ENCODE measurements at places on chromosomes 16 and 17.

- DNase-seq = no peak
These were observed 12.9 kb upstream of the MTMR4 start for GRCh38 chr17:58527306-58527705.

DNA sequence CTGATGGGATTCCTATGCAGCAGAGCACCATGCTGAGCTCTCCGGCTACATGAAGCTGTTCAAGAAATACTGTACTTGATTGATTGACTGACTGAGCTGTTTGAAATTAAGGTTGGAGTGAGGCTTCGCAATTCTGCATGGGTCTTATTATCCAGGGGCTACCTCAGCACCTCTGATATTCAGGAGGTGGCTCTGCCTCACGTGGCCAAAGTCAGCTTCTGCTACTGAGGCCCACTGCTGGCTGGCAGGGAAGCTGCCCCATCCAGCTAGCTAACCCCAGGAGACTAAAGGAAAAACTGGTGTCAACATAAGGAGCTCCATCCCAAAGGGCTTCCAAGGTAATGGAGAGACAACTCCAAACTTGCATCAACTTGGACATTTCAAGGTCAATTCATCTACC is 66.2 kb upstream of the TRAP1 start:
- DNase-seq = no peak

DNA sequence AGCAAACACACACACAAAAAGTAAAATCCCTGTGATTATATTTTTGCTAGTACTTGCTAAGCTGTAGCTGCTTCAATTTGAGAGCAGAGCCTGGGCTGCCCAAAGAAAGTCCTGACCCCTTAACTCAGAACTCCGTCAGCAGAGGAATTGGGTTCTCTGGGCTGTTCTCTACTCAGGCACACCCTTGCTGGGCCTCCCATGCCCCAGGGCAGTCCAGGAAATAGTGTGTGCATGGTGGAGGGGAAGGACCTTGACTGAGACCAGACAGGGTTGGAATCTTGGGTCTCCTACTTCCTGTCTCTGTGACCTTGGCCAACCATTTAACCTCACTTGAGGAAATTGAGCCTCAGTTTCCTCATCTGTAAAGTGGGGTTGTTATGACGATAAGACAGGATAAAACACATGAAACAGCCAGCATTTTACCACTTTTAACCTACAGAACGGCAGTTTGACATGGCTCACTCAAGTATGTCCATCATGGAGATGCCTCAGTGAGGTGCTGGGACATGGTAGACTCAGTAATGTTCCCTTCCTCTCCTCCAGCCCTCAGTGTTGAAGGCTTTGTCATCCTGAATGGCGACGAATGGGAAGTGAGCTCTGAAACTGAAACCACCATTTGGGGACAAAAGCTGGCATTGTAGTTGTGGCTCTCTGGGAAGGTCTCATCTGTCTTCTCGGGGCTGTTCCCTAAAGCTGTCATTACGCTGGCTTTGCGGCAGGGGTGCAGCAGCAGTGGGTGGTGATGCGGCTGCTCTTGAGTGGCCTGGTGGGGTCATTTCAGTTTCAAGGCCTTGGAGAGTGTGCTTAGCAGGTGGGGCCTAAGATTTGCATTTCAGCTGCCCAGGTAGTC is 74.9 kb downstream of the CMIP start:
- DNase-seq = no peak

DNA sequence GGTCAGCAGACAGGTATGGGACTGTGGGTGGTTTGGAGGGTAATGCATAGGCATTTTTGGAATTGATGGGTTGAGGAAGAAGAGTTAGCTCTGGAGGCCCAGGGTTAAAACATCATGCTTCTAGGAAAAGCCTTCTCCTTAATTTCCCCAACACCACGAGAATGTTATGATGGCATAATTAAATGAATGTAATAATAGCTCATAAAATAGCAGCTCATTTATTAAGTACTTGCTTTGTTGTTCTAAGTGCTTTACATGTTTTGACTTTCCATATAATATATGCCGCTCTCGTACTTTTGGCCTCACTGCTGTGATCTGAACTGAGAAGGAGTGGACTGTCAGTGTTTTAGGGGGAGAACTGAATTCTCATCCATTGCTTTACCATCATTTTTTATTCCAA is 14.3 kb downstream of the LIMD2 start:
- DNase-seq = no peak

DNA sequence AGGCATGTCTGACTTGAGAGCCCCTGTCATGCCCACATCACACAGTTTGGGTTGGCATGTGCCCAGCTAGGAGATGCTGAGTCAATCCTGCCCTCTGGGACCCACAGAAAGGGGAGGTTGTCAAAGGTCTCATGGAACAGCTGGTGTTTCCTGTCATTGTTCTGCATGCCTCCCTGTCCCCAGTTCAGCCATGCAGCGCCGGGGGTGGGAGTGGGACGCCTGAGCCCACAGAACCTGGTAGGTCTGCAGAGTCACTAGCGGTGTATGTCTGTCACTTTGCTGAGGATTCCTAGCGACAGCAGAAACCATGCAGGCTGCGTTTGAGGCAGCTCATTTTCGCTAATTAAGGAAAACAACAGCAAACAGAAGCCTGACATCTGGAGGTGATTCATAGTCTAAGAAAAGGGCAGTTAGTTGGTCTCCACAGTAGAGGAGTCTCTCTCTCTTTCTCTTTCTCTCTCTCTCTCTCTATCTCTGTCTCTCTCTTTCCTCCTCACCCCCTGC is 19.6 kb upstream of the CCL1 start:
- no peak for DNase-seq

GRCh38 chr17:75894049-75894733 is 2.6 kb downstream of the TRIM65 start:
- DNase-seq = no peak

GRCh38 chr16:8063159-8063558 is 527.2 kb downstream of the TMEM114 start:
- DNase-seq = no peak

GRCh38 chr17:76834870-76835269 is 33.3 kb upstream of the MGAT5B start:
- no peak for DNase-seq

DNA sequence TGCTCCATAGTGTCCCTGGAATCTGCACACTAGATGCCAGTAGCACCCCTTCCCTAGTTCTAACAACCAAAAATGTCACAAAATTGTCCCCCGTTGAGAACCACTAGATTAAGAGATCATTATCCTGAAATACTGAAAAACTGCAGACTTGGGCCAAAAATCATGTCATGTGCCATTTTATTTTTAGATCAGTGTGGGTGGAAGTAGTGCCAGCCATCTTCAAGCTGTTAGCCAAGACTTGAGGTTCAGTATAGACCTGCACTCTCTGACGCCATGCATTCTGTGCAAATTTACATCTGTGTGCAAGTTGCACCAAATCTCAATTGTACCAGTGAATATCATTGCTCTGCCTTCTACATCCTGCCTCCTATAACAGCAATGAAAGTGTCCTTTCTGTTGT is 31.5 kb upstream of the NOL11 start:
- no peak for DNase-seq

- no peak for DNase-seq
These were observed 166.3 kb downstream of the CMIP start for GRCh38 chr16:81610936-81611335.

DNA sequence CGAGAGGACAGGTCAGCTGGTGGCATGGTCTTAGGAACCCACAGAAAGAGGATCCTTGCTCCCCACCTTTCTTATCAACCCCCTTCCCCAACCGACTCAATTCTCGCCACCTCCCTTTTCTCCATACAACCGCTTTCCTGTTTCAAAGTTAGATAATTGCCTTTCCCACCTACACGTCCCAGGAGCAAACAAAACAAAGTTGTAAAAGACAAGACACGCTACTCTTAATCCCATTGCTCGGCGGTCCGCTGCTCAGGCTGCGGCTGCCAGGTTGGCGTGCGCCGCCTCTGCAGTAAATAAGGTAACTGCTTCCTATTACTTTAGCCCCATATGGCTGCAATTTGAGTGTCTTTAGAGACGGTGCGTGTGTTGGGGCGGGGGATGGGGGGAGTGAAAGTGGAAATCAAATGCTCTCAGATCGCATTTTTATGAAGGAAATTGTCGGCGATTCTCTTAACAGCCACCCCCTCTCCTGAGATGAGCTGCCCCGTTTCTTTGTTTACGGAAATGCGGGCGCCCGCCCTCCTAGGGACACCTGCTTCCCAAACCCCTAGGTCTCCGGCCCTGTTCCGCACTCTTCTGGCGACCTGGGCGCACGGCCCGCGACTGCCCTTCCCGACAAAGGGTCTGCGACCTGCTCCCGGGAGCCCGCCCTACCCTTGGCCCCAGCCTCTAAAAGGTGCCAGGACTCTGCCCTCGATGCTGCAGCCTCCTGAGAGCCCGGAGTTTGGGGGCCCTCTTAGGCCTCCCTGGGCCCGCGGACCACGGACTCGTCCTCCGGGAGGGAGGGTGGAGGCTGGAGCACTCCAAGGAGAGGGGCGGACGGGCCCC is 3.7 kb upstream of the CBX8 start:
- DNase-seq = peak; percentile 82

DNA sequence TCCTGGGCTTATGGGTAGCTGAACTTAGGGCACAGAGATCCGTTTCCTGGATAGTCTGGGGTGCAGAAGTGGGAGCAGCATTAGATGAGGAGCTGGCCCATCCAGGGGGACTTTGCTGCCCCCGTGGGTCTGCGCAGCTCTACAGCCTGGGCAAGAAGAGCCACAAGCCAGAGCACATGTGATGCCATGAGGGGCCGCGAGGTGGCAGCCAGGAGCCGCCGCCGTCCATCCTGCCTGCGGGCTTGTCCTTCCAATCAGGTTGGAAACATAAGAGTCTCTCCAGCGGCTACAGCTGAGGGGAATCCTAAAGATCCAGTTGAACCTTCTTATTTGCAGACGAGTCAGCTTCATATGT is 21.9 kb downstream of the C1QTNF1 start:
- peak; percentile 91 for DNase-seq

DNA sequence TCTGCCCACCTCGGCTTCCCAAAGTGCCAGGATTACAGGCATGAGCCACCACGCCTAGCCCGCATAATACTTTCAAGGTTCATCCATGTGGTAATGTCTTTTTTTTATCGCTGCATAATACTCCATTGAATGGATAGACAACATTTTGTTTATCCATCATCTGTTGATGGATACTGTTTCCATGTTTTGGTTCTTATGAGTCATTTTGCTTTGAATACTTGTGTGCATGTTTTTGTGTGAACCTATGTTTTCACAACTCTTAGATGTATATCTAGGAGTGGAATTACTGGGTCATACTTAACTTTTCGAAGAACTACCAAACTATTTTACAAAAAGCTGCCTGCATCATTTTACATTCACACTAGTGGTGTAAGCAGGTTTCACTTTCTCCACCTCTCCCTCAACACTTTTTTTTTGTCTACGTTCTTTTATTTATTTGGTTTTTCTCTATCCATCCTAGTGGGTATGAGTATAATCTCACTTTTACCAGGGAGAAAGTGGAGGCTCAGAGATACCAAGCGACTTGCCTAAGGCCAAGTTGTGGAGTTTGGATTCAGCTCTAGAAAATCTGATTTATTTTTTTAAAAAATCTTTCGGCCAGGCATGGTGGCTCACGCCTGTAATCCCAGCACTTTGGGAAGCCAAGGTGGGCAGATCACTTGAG is 151.2 kb downstream of the CMIP start:
- DNase-seq = no peak

DNA sequence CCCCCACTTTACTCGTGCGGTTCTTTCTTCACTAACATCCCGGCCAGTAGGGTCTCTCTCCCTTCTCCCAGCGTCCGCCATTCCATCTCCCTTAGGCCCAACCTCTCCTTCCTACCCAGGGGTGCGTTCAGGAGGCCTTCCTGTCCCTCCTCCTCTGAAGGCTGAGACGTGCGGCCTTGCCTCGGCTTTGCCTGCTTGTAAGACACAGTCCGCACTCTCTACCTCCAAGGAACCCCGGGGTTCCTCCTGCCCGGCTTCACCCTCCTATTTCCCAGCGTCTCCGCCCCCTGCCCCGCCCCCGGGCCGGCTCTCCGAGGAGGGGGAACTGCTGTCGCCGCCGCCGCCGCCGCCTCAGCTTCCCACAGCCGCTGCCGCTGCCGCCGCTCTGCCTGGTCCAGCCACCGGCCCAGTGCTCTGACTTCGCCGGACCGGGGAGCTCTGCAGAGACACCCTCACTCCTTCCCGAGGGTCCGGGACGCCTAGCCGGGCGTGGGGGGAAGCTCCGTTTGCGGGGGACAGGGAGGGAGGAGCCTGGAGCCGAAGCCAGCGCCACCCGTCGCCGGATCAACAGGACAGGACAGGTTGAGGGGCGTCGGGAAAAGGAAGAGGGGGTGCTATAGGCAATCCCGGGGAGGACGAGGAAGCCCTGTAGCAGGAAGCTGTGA is 1.2 kb upstream of the FGF11 start:
- peak; percentile 87 for DNase-seq

GRCh38 chr16:83397601-83398291 is 410.0 kb upstream of the HSBP1 start:
- no peak for DNase-seq

- DNase-seq = peak; percentile 78
These were observed 4.2 kb downstream of the LYRM9 start for GRCh38 chr17:27888945-27889344.

DNA sequence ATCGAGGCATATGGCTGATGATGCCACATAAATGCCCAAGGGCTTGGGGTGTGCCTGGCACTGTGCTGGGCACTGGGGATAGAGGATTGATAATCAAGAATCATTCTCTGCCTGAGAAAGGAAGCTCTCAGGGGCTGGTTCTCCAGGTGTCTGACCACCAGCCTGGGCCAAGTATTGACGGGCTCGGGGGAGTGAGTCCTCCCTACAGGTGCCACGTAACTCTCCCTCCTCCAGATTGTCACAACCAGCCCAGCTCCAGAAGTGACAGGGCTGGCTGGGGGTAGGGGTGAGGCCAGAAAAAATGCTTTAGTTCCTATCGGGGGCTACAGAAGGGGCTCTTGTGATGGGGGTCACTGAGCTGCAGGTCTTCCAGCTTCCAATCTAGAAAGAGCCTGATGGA is 10.7 kb upstream of the C1QL1 start:
- no peak for DNase-seq

DNA sequence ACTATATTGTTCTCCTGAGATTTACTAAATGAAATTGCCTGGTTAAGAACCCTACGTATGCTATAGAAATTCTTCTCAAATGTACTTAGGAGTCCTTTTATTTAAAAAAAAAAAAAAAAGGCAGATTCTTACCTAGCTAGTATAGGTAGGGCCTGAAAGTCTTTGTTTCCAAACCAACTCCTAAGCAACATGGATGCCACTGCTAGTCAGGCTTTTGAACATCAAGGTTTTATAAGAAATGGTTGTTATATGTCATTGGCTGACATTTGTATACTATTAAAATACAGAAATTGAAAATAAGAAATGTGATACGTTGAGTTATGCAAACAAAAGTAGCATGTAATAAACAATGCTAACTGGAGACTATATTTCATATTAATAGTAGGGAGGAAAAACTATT is 1.2 kb downstream of the EVI2A start:
- no peak for DNase-seq

DNA sequence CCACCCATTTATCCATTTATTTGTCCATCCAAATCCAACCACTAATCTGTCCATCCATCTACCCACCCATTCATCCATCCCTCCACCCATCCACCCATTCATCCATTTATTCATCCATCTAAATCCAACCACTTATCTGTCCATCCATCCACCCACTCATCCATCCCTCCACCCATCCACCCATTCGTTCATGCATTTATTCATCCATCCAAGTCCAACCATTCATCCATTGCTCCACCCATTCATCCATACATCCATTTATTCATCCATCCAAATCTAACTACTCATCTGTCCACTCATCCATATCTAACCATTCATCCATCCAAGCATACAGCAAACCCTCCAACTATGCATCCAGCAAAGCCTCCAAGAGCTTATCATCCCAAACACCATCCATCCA is 267.3 kb downstream of the XYLT1 start:
- no peak for DNase-seq
